ENCODE measurements at places on chromosomes 5 and 9.

- no peak for DNase-seq
These were observed 72.8 kb downstream of the STARD4 start for GRCh38 chr5:111439473-111440075.

DNA sequence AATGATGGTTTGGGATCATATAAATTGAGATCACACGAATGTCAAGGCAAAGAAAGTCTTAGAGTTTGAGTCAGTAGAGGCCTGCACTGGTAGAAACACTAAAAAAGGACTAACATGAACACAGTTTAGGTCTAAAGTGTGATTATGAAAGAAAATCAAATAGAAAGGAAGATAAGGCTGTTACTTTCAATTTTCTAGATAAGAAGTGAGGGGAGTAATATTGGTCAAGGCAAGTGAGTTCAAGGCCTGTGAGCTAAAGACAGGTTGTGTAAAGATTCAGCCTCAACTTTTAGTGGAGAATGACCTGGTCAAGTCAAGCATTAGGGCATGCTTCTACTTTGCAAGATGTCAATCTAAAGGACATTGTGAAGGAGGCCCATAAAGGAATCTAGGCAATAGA lies 19.0 kb downstream of the VLDLR start:
- no peak for DNase-seq

GRCh38 chr5:2740051-2740875 lies 11.2 kb downstream of the IRX2 start:
- DNase-seq, result no peak

DNA sequence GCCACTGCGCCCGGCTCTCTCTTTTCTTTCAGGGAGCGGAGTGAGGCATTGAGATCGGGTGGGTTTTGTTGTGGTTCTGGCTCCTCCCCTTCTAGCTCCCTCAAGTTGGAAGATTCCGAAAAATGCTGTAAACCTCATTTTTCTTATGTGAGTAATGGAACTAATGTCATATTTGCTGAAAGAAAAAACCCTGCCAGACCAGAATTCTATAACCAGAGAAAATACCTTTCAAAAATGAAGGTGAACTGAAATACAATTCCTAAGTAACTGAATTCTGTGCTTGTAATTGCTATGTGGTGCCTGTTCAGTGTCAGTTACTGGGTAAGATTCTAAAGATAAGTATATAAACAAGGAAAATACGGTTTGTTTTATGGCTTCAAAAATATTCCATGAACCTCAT lies 30.9 kb upstream of the CDK20 start:
- DNase-seq, result no peak

DNA sequence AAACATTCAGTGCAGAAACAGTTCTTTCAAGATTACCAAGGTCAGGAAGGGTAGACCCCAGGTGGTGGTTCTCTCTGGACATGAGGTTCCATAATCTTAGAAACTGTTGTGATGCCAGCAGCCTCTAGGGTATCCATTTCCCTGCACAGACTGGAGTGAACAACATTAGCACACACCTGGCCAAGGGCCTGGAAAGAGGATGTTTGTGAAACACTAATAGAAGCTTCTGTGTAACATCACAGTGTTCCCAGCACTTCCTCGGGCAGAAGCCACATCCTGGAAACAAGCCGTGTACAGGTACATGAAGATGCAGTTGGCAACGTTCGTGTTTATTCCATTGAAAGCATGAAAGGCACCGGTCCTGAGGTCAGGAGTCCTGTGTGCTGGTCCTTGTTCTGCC lies 598.2 kb upstream of the KLF4 start:
- DNase-seq, result no peak

DNA sequence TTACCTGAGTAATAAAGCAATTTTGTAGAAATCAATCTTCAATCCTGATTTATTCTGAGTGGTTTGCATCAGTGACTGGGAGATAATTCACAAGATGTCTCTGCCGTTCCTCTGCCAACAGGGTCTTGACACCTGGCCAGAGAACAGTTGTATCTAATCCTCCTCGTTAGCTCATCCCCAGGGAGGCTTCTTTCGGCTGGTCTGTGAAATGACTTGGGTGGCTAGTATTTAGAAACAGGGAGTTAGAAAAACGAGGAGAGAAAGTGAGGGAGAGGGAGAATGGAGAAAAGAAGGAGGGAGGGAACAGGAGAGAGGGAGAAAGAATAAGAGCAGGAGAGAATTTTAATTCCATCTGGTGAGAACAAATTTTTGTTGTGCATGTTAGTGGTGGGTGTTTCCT lies 600.2 kb upstream of the TLE4 start:
- no peak for DNase-seq

DNA sequence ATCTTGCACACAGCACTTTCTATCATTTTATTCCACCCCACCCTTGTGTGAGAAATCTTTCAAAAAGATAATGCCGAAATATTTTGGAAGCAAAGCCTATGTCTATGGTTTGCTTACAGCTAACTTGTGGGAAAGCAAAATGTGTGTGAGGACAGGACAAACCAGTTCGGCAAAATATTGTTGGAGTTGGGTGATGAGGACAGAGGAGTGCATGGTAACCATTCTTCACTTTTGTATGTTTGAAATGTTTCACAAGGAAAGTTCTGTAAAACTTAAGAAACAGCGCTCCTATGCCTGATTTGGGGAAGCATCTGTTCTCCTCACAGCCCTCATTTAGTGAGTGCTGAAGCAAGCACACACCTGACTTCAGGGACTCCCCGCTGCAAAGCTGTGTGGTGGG lies 62.0 kb upstream of the RNF130 start:
- no peak for DNase-seq

- DNase-seq, result no peak
These were observed 30.0 kb downstream of the INSYN2B start for GRCh38 chr5:169950333-169950732.

DNA sequence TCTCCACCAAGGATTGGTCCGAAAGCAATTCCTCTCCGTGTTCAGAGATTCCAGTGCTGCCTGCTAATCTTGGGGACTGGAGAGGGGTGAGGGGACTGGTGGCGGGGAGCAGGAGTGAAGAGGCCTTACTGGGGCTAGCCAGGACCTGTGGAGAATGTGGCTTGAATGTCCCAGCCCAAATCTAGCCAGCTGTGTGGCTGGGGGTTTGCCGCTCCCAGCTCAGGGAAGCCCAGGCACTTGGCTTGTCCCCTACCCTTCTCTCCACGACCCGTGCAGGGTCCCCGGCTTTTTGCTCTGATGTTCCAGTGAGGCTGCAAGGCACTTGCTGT lies 2.4 kb downstream of the N4BP3 start:
- no peak for DNase-seq

- no peak for DNase-seq
These were observed 173.0 kb upstream of the PDE4D start for GRCh38 chr5:60066502-60066901.

- DNase-seq, result no peak
These were observed 38.1 kb downstream of the FAF2 start for GRCh38 chr5:176486189-176486757.

- DNase-seq, result no peak
These were observed 1.3 kb downstream of the TRIM7 start for GRCh38 chr5:181203777-181204112.

DNA sequence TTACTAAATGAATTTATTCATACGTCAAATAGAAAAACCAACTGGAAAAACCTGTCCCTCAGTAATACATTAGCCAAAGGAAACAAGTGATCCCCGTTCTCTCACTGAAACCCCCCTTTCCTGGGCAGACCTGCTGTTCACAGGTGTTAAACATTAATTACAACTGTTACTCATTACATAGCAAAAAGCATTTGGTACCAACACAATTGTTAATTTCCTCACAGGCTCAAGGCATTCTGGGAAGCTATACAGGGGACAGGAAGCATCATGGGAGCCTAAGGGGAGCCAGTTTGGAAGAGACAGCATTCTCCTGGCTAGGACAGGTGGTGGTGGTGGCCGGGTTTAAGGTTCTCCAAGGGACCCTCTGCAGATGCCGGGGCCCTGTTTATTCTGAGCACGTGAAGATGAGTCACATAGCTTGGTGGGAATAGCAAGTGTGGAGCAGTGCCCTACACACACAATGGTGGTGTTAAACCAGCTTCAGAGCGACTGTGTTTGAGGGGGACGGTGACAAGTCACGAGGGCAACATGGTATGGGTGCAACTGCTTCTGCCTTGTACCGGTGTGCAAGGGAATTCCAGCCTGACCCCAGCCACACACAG lies 62.6 kb upstream of the SLC25A51 start:
- DNase-seq, result no peak

- DNase-seq, result no peak
These were observed 9.7 kb upstream of the RNU6ATAC start for GRCh38 chr9:134174073-134174449.

DNA sequence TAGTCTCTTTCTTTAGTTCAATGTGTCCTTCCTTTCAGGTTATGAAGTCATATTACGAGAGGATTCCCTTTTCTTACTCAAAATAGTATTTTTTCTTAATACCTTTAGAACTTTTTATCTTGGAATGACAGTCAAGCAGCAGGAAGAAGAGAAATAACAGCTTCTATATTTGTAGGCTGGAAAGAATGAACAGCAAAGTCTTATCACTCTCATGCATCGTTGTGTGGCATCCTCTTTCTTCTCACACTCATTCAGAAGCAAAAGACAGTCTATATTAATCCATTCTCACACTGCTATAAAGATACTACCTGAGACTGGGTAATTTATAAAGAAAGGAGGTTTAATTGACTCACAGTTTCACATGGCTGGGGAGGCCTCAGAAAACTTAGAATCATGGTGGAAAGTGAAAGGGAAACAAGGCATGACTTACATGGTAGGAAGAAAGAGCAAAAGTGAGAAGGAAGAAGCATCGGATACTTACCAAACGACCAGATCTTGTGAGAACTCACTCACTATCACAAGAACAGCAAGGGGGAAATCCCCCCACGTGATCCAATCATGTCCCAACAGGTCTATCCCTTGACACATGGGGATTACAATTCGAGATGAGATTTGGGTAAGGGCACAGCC lies 1646.1 kb upstream of the CDH6 start:
- no peak for DNase-seq

DNA sequence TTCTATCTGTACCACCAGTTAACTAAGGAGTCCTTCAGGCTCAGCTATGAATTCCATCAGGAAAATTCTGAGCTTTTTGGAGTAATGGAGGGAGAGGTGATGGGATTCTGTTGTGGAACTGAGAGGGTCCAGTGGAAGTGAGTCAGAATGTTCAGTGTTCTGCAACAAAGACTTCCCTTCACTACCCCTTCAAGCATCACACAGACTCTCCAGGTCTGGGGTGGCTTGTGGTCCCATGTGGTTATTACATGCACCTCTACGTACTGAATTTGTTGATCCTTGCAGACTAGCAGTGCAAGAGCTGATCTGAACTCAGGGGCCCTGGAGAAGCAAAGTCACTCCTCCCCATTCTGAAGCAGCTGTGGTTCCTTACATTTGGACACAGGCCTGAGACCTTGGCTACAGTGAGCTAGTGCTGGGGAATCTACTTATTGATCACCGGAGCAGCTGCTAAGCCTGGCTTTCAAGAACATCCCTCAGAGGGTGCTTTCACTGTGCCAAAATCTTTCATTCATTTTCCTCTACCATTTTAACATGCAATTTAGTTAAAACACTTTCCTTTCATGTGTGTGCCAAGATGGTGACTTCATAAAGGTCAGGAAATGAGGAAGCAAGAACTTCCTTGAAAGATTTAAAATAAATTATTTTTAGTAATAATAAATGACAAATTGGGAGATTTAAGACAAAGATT lies 75.0 kb upstream of the TNC start:
- DNase-seq, result no peak

GRCh38 chr9:38700695-38701094 lies 19.2 kb downstream of the FAM240B start:
- DNase-seq, result no peak

GRCh38 chr5:173246511-173246910 lies 11.5 kb upstream of the NKX2-5 start:
- DNase-seq, result no peak

DNA sequence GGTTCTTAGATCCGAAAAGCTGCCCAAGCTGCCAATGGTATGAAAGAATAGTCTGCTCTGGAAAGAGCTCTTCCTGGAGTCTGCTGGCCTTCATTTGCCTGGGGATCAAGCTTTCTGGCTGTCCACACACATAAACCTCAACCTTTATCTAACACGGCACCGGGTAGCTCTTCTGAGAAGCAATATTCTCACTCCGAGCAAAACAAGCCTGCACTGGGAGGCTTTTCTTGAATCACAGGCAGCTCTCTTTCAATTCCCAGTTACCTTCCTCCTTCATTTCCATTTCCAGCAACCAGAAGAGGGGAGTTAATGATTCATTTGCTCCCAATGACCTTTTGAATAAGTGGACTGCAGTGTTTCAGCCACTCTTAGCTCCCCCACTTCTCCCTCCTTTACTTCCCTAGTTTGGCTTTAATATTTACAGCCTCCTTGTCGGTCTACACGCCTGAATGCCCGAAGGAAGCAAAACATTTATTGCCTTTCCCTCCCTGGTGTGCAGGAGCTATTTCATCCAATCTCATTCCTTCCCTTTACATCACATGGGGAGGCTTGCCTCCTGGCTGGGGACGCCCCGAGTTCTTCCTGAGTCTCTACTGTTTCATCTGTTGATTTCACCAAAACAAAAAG lies 187.1 kb downstream of the ARHGEF28 start:
- no peak for DNase-seq

DNA sequence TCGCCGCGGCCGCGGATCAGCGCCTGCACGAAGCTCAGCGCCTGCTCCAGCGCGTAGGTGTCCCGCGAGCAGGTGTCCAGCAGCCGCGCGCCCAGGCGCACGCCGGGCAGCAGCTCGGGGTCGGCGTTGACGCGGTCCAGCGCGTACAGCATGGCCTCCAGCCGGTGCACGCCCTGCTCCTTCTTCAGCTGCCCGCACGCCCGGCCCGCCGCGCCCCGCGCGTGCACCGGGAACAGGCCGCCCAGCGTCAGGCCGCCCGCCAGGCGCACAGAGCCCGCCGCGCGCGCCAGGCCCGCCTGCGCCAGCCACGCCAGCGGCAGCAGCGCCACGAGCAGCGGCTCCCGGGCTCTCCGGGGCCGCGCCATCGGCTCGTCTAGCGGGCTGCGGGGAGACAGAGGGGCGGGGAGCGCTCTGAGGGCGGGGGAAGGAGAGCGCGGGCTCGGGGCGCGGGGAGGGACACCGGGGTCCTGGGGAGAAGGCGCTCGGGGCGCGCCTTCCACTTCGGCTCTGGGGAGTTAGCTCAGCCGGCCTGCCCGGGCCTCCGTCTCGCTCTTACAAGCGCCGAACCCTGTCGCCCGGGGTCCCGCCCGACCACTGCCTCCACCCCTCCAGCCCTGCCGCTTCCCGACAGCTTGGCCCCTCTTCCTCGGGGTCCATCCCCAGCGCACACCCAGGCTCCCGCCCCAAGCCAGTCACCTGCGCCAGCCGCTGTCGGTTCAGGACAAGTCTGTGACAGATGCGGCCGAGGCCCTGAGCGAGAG lies at the start of gene GRM6:
Gene GRM6 (minus strand): TSS at position 741 of the 761 bp plus-strand sequence. CDS start 376 bp downstream, at position 365.
- no peak for DNase-seq

DNA sequence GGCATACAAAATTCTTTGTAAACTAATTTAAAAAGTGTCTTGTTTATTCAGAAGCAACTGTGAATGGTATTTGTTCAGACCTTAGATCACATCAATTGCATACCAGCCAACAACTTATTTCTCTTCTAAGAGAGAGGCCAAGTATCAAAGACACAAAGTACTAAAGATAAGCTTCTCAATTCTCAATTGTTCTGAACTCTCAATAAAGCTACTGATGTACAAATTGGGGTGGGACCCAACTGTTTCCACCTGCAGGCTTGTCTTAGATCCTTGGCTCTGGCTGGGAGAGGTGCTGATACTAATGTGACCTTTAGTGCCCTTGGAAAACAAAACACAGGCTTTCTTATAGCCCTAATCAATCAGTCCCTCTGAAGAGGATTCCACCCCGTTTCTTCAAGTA lies 22.1 kb downstream of the XRCC4 start:
- no peak for DNase-seq

GRCh38 chr5:4676934-4677333 lies 463.2 kb upstream of the ADAMTS16 start:
- DNase-seq, result no peak

GRCh38 chr5:96952974-96953730 lies 17.3 kb downstream of the LNPEP start:
- DNase-seq, result no peak

All from stimulated activated CD8-positive, alpha-beta memory T cell treated with anti-CD3 and anti-CD28 coated beads, Interleukin-4, amount 100 ng/mL, for 4 hours (primary cell).